ENCODE measurements at places on chromosomes 7 and 10. TPM values are rescaled to one million over a fixed set of nuclear protein-coding genes. Genes with fewer than 3 reads are reported as not detected.
A peak's percentile ranks its signal among the peaks of the same experiment; 100 is the strongest.

DNA sequence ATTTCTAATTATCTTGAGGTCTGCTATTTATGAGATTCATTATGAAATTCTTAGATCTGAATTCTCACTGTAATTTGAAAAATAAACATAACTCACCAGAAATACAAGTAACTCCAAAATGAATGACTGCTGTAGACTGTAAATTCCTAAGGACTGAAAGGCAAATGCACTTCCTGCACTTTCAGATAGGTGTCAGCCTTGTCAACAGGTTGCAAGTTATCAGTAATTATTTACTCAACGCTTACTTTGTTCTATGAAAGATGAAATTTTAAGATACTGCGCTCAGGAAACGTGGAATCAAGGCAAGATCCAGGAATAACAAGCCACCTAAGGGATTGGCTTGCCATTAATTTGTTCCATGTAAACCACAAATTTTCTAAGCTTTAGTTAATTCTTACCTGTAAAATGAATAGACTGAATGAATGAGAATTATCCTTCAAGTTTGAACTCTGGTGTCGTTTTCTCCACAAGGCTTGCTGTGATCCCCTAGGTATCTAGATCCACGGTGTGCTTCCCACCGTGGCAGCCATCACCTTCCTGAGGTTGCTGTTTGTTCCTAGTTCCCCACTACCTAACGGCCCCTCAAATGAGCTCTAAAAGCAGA, 12.6 kb downstream of the DHX32 start:
- no peak overlapping the region for H3K27ac ChIP-seq
- H3K27me3 ChIP-seq, result no peaks in the 10 kb centered on the region
- DNase-seq, result peak; percentile 40

- no peaks in the 10 kb centered on the region for H3K27me3 ChIP-seq
- H3K4me3 ChIP-seq, result no peak overlapping the region
- no peaks in the 10 kb centered on the region for H3K4me1 ChIP-seq
- DNase-seq, result no peak
Observed at GRCh38 chr7:33706771-33707200, 198.6 kb upstream of the BMPER start.

The RELN gene
- not detected for total RNA-seq

- peaks cover 80% of the 10 kb centered on the region for H3K36me3 ChIP-seq
- no peak for DNase-seq
- peak overlapping the region; percentile 12 for H3K27ac ChIP-seq
Observed at GRCh38 chr10:109912335-109913281, 10.7 kb downstream of the XPNPEP1 start.

- no peak overlapping the region for H3K27ac ChIP-seq
- H3K36me3 ChIP-seq, result no peaks in the 10 kb centered on the region
Observed at GRCh38 chr7:148547951-148548350, 42.6 kb upstream of the C7orf33 start.

DNA sequence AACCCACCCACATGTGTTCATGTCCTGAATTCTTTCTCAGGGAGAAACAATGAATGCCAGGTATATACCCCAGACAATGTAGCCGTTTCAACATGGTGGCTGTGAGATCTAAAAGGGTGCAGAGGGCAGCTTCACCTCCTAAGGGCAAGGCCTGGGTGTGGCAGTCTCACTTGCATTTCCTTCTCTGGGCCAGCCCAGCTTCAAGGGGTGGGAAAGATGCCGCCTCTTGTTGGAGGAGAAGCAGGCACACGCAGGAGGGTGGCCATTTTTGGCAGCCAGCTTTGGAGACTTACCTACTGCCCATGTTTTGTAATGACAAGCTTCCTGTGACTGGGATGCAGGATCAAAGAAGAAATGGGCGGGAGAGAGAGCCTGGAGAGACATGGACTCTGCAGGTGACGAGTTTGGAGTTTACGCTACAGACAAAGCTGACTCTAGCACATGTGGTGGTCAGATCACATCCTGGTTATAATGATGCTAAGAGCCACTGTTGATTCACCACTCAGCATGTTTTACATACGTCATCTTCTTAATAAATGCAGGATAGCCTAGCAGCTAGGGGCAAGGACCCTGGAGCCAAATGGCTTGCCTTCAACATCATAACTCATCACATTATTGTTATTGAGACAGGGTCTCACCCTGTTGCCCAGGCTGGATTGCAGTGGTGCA, 116.6 kb downstream of the ANLN start:
- no peak overlapping the region for H3K27ac ChIP-seq
- H3K4me3 ChIP-seq, result no peak overlapping the region
- peaks cover 4% of the 10 kb centered on the region for H3K27me3 ChIP-seq
- H3K4me1 ChIP-seq, result no peaks in the 10 kb centered on the region

DNA sequence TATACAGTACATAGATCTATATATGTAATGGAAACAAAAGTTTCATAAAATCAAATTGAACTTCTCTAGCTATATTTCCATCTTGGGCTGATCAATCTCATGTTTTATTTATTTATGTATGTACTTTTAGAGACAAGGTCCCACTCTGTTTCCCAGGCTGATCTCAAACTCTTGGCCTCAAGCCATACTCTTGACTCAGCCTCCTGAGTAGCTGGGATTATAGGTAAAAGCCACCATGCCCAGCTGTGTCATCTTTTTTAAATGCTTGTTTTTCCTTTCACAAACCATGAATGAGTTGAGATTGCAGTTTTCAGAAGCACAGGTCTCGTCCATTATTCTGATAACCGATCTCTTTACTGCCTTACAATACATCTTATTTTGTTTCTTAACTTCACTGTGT, 400.9 kb downstream of the KCNMA1 start:
- H3K4me3 ChIP-seq, result no peak overlapping the region
- no peak overlapping the region for H3K27ac ChIP-seq
- no peaks in the 10 kb centered on the region for H3K4me1 ChIP-seq
- no peaks in the 10 kb centered on the region for H3K36me3 ChIP-seq
- H3K27me3 ChIP-seq, result no peaks in the 10 kb centered on the region
- no peak for DNase-seq

- no peak overlapping the region for H3K4me3 ChIP-seq
- DNase-seq, result peak; percentile 45
- peaks cover 3% of the 10 kb centered on the region for H3K27me3 ChIP-seq
- no peak overlapping the region for H3K27ac ChIP-seq
Observed at GRCh38 chr7:20064974-20065862, 152.0 kb downstream of the MACC1 start.

DNA sequence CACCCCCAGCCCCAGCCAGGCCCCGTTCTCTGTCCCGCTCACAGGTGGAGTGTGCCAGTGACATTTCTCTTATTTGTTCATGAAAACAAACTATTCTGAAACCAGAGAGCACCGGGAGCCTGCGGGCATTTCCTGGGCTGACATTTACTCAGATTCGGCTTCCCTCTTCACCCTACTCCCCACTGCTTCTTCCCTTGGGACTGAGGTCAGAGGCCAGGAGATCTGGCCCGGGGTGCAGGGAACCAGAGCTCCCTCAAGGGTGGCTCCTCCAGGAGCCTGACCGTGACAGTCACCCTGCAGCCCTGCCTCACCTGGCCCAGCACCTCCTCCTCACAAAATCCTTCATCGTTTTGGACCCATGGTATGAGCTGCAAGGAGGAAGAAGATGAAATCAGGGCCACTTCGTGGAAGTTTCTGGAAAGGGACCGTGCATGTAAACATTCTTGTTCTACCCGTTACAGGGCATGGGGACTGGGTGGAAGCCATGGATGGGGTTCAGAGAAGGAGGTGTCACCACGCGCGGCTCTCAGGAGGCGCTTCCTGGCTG, 12.2 kb downstream of the BHLHA15 start:
- H3K4me3 ChIP-seq, result no peak overlapping the region
- no peak overlapping the region for H3K27ac ChIP-seq
- peaks cover 20% of the 10 kb centered on the region for H3K36me3 ChIP-seq

GRCh38 chr7:43864126-43864525, 5.2 kb downstream of the MRPS24 start:
- peaks cover 13% of the 10 kb centered on the region for H3K4me1 ChIP-seq
- peaks cover 3% of the 10 kb centered on the region for H3K27me3 ChIP-seq
- peaks cover 27% of the 10 kb centered on the region for H3K36me3 ChIP-seq

The C10orf105 gene
- 0.71 TPM for total RNA-seq

- H3K4me3 ChIP-seq, result peak overlapping the region; percentile 11
- DNase-seq, result no peak
- H3K36me3 ChIP-seq, result peaks cover 24% of the 10 kb centered on the region
- peak overlapping the region; percentile 83 for H3K27ac ChIP-seq
- H3K27me3 ChIP-seq, result no peaks in the 10 kb centered on the region
Observed at GRCh38 chr10:124657806-124658205, 86.4 kb downstream of the FAM53B start.

DNA sequence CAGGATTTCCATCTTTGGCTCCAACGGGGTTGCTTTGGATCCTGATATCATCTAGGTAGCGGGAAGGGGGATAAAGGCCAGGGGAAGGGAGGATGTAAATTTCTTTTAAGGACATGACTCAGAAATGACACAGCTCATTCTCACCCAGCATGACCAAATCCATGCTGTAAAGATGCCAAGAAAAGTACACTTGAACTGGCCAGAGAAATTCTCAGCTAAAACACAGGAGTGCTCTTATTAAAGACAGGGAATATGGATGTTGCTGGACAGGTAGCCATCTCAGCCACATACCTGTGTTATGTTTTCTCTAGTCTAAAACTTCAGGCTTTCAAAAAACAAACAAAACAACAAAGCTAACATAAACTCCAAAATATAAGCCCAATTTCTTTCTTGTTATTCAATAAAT, 68.3 kb downstream of the NAMPT start:
- DNase-seq, result no peak
- no peak overlapping the region for H3K27ac ChIP-seq
- H3K4me3 ChIP-seq, result no peak overlapping the region

The SPDYE18 gene
- total RNA-seq, result 0.60 TPM

- H3K4me3 ChIP-seq, result no peak overlapping the region
- H3K4me1 ChIP-seq, result no peaks in the 10 kb centered on the region
- H3K27me3 ChIP-seq, result peaks cover 4% of the 10 kb centered on the region
- H3K36me3 ChIP-seq, result no peaks in the 10 kb centered on the region
Observed at GRCh38 chr10:113292086-113292485, 260.8 kb upstream of the HABP2 start.

- H3K27ac ChIP-seq, result no peak overlapping the region
- H3K4me1 ChIP-seq, result no peaks in the 10 kb centered on the region
- no peaks in the 10 kb centered on the region for H3K36me3 ChIP-seq
- H3K4me3 ChIP-seq, result no peak overlapping the region
- DNase-seq, result no peak
- H3K27me3 ChIP-seq, result peaks cover 2% of the 10 kb centered on the region
Observed at GRCh38 chr7:42642699-42643098, 269.2 kb downstream of the C7orf25 start.

DNA sequence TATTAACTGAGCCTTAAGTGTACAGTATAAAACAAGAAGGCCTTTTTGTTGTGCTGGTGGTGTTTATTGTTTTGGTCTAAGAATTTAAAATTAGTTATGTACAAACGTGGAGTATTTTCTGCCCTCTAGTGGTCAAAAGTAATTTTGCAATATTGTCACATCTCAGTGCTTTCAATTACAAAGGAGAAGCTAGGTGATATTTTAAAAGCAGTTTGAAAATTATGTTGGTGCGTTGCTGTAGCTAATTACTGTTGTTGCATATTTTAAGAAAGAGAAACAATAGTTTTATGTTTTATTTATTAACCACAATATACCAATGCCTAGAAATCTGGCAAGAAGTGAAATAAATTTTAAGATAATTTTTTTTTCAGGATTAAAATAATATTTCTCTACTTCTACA, 11.4 kb downstream of the NPVF start:
- no peak for DNase-seq
- H3K27me3 ChIP-seq, result peaks cover 18% of the 10 kb centered on the region
- no peak overlapping the region for H3K4me3 ChIP-seq
- H3K27ac ChIP-seq, result no peak overlapping the region
- no peaks in the 10 kb centered on the region for H3K36me3 ChIP-seq
- no peaks in the 10 kb centered on the region for H3K4me1 ChIP-seq

The HABP2 gene
- not detected for total RNA-seq

GRCh38 chr7:91198371-91198770, 65.9 kb upstream of the FZD1 start:
- no peak overlapping the region for H3K27ac ChIP-seq
- no peaks in the 10 kb centered on the region for H3K36me3 ChIP-seq
- H3K4me1 ChIP-seq, result no peaks in the 10 kb centered on the region
- no peak for DNase-seq

GRCh38 chr10:78588194-78588811, 480.5 kb upstream of the ZMIZ1 start:
- H3K27ac ChIP-seq, result no peak overlapping the region
- H3K27me3 ChIP-seq, result peaks cover 3% of the 10 kb centered on the region
- no peaks in the 10 kb centered on the region for H3K4me1 ChIP-seq
- no peaks in the 10 kb centered on the region for H3K36me3 ChIP-seq
- no peak for DNase-seq
- H3K4me3 ChIP-seq, result no peak overlapping the region

- H3K4me3 ChIP-seq, result no peak overlapping the region
- no peaks in the 10 kb centered on the region for H3K27me3 ChIP-seq
- no peaks in the 10 kb centered on the region for H3K4me1 ChIP-seq
Observed at GRCh38 chr7:129664029-129665012, 52.8 kb downstream of the NRF1 start.

DNA sequence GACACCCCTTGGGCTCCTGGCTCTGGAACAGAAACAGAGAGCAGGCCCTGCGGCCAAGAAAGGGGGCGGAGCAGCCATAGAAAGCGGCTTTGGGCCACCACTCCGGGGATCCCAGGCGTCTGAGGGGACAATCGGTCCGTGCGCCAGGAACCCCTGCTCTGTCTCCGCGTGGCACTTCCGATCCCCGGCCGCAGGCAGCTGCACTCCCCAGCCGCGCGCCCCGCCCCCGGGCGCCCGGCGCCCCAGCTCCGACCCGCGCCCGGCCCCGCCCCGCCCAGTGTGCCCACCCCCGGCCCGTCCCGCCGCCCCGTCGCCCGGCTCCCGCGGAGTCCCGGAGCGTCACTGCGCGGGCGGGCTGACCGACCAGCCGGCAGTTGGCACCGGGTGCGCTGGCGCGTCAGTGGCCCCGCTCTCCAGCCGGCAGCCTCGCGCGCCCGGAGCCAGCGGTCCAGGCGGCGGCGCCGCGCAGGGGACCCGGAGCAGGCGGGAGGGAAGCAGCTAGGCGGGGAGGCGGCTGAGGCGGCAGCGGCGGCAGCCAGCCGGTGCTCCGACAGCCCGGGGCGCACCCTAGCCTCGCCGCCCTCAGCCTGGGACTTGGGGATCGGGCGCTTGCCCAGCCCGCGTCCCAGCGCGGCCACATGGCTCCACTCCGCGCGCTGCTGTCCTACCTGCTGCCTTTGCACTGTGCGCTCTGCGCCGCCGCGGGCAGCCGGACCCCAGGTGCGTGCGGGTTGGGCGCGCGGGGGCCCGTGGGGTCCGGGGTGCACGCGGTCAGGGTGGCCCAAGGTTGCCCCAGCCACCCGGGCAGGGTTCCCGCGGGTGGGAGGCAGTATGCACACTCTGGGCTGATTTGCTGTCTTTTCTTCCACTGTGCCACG, at the start of gene ADAMTS14:
Gene ADAMTS14 (plus strand): TSS at position 342 of the 878 bp plus-strand sequence. CDS start 297 bp downstream, at position 639.
- DNase-seq, result no peak
- H3K4me1 ChIP-seq, result peaks cover 6% of the 10 kb centered on the region

Data from activated CD4-positive, alpha-beta T cell treated with anti-CD3 and anti-CD28 coated beads, Interleukin-2, amount 10 ng/mL, durations not matched to agents 7 days and 5 days (primary cell).